ENCODE measurements at places on chromosomes 2 and 18.

DNA sequence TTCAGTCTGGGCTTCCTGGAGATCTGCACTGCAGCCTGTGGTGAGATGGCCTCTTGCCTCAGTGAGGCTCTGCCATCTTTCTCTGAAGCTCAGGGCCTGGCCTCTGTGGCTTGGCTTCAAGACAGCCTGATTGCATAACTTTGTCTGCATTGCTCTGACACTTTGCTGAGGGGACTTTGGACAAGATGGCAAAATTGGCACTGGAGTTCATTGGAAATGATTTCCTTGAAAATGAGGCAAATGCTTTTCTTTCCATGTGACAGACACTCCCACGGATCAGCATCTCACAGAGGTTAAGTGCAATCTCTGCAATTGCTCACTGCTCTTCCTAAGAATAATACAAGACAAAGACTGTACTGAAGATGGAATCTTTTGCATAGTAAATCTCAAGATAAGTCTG, 166.8 kb downstream of the KCNS3 start:
- no peak for DNase-seq

- no peak for DNase-seq
These were observed 45.2 kb upstream of the NFU1 start for GRCh38 chr2:69482471-69482870.

- no peak for DNase-seq
These were observed 235.2 kb upstream of the THSD7B start for GRCh38 chr2:136530146-136530545.

DNA sequence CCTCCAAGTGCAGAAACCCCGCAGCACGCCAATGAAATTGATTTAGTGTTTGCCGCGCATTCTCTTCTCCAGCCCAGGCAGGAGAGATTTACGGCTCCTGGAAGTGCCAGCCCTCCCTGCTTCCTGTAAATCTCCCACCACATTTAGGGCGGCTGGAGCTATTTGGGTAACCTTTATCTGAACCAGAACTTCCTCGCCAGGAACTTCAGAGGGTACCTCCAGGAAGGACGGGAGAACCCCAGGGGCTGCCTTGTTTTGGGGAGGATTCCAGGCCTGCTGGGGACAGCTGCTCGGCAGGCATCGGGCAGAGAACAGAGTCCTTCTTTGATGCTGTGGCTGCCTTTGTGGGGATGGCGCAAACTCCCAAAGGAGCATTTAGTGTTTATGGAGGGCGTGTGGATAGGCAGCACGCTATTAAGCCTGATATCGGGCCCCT, 122.0 kb upstream of the MYCN start:
- no peak for DNase-seq

GRCh38 chr18:785242-785641, 26.8 kb downstream of the YES1 start:
- no peak for DNase-seq

DNA sequence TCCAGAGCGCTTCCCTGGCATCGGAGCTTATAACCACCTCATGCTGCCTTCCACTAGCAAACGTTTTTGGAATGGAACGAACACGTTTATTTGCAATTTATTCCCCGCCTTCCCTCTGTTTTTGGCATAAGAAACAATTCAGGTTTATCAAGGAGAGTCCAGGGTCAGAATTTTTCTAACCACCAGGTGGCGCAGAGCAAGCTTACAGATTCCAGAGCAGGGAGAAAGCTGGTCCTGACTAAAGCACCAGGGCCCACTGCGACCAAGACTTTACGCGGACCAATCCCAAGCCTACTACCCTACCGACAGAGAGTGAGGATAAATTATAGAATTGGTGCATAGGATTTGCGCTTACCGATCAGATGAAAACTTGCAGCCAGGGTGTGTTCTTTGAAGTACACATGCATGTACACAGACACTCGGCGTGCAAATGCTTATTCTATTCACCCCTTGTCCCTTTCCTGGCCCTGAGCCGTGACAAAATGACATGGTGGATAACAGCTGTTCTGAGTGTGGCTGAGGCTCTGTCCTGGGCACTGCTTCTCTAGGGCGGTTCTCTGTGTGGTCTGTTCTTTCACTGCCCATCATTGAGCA, 34.7 kb downstream of the NAPG start:
- DNase-seq, result no peak

- DNase-seq, result no peak
These were observed 191.2 kb downstream of the ANKRD30B start for GRCh38 chr18:14939141-14939540.

GRCh38 chr2:130336877-130337734, 5.6 kb upstream of the IMP4 start:
- peak; percentile 40 for DNase-seq

GRCh38 chr2:47664817-47665216, 118.1 kb upstream of the MSH6 start:
- DNase-seq, result no peak

GRCh38 chr2:120305937-120306490, 39.9 kb upstream of the INHBB start:
- DNase-seq, result no peak

GRCh38 chr18:8525692-8526091, 83.5 kb upstream of the RAB12 start:
- DNase-seq, result no peak

- no peak for DNase-seq
These were observed 67.8 kb downstream of the PSMG2 start for GRCh38 chr18:12770469-12771219.

GRCh38 chr18:48632676-48633257, 93.9 kb downstream of the CTIF start:
- no peak for DNase-seq

DNA sequence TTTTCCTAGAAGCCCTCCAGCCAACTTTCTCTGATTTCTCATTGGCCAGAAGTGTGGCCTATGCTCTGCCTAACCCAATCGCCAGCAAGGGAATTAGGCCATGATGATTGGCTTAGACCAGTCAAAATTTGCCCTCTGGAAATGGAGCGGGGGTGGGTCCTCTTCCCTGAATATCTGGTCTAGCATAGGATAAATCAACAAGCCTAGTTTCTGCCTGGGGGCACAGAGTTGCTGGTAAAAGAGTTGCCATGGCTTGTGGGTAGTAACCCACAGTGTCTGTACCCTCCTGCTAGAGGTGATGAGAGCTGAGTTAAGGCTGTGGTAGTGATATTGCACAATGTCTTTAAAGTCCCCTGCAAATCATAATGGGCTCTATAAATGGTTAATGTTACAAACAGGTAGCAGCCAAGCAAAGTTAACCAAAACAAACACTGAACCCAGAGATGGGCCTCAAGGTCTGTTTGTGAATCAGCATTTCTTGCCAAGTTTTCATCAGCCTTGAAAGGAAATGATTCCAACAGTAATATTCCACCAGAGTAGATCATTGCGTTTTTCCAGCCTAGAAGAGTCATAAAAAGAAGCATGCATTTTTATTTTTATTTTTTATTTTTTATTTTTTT, 19.3 kb downstream of the GALM start:
- no peak for DNase-seq

DNA sequence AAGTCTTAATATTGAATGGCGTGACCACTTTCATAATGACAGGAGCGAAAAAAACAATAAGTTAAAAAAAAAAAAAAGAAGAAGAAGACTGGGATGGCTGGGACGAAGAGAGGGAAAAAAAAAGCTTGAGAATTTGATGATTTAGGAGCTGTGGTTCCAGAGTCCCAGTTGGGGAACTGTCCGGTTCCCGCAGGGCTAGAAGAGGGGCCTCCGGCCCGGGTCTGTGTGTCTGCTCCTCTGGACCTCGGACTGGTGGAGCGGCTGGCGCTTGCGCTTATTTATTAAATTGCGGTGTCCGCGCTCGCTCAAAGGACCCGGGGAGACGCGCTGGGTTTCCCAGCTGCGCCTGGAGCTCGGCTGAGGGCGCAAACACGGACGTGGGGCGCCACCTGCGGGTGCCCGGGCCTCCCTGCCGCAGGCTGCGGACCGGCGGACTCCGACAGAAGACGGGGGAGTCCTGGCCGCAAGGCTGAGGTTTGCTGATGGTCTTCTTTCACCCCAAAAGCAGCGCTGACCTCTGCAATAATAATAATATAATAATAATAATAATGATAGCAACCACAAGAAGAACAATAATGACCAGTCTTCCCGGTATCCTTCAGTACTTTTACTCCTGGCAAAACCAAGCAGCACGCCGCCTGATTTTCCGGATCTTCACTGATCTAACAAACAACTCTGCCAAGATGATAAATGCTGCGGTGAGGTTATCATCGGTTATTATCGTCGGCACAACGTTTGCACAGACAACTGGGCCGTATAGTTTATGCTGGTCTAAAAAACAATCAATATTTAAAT, at the start of gene CBLN2:
Gene CBLN2, minus strand, starts transcription at position 251 of the 795 bp plus-strand sequence. CDS start 2,182 bp downstream, outside the sequence.
- no peak for DNase-seq

DNA sequence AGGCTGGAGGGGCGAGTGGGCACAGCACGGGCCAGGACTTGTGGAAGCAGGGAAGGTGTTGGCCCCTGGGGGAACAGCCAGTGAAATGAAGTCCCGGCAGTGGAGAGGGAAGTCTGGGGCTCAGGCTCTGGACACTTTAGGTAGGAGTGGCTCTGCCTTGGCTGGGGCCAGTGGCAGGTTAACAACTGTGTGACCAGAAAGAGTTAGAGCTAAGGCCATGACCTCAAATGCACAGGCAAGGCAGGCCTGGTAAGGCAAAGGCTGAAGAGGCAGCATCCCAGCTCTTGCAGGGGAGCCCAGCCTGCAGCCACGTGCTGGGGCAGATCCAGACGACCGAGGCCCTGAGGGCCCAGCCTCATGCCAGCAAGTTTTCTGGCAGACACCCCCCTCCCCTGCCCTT, 21.5 kb downstream of the PCARE start:
- no peak for DNase-seq

GRCh38 chr2:130327703-130328527, 14.8 kb upstream of the IMP4 start:
- no peak for DNase-seq

- no peak for DNase-seq
These were observed 186.4 kb downstream of the PIK3C3 start for GRCh38 chr18:42141439-42141838.

DNA sequence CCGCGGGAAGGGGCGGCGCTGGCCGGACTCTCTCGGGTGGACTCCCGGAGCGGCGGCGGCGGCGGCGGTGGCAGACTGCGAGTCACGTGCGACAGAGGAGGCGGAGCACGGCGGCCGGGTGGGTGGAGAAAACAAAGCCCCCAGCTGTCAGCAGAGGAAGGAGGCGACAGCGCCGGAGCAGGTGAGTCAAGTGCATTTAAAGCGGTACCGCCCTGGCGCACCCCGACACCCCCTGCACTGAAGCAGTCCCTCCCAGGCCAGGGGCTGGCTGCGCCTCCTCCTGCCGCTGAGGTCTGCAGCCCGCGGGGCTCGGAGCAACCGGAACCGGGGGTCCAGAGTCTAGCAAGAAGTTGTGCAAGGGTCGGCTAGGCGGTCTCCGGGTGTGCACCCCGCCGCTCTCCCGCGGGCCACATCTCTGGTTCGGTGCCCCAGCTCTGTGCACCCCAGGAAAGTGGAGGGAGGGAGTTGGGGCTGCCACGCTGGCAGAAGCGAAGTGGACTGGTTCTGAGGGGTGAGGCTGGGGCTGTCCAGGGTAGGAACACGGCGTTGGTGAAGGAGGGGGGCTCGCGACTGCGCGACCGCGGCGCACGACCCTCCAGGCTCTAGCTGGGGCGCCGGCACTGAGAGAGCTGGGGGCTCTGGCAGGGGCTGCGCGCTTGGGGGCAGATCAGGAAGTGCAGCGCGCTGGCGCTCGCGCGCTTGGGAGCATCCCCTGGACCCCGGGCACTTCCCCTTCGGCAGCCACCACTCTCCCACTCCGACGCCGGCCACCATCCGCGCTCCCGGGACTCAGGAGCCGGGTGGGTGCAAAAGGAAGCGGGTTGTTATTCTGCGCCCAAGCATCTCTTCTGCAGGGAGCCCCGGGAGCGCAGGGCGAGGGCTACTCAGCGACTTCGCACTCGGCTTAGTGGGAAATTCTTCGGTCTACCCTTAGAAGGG, 64.0 kb upstream of the MAPRE2 start:
- DNase-seq, result peak; percentile 78
